ENCODE measurements at places on chromosomes 6 and 20.

DNA sequence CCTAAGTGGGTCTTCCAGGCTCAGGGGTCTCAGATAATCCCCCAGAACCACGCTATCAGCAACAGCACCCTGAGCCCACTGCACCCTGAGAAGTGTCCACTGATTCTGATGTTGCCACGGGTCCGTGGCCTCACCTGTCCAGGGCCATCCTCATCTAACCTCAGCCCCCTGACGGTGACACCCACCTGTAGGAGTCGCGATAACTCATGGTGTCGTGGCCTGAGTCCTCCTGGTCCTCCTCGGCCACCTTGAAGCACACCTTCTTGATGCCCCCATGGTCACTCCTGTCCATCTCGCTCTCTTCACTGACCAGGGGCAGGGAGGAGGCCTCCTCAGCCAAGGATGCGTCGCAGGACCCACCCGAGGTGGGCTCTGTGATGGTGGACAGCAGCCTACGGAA lies 182.1 kb downstream of the PREX1 start:
- no peak for DNase-seq

GRCh38 chr20:60540591-60540990 lies 582.4 kb downstream of the CDH26 start:
- no peak for DNase-seq

DNA sequence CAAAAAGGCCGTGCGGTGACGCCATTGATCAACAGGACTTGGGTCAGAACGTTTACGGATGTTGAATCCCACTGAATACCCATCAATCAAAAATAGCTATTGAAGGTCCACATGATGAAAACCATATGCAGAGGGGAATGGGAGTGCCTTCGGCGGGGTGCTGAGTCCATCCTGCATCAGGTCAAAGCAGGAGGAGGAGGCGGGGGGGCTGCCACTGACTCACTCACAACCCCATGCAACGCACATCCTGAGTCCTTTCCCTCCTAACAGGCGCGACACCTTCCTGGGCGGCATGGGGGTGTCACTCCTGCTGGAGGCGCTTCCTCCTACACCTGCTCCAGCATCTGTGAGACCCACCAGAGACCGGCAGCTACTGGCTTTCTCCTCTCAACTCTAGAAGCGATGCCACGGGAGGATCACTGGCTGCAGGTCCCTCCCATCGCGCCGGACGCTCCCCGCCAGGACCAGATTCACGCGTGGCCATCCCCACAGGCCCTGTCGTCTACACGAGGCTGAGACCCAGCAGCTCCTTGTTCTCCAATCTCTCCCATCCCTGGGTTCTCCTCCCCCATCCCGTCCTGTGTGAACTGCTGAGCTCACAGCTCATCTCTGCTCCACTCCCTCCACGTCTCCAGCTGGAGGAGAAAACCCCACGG lies 170.6 kb upstream of the THBS2 start:
- no peak for DNase-seq

DNA sequence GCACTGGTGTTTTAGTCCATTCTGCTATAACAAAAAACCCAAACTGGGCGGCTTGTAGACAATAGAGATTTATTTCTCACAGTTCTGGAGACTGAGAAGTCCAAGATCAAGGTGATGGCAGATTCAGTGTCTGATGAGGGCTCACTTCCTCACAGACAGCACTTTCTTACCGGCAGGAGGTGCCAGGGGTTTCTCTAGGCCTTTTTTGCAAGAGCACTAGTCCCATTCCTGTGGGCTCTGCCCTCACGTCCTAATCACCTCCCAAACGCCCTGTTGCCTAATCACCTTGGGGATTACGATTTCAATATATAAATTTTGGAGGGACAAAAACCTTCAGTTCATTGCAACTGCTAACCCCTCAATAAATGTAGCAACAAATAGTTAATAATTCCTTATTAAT lies 140.0 kb upstream of the SGK1 start:
- DNase-seq = no peak

DNA sequence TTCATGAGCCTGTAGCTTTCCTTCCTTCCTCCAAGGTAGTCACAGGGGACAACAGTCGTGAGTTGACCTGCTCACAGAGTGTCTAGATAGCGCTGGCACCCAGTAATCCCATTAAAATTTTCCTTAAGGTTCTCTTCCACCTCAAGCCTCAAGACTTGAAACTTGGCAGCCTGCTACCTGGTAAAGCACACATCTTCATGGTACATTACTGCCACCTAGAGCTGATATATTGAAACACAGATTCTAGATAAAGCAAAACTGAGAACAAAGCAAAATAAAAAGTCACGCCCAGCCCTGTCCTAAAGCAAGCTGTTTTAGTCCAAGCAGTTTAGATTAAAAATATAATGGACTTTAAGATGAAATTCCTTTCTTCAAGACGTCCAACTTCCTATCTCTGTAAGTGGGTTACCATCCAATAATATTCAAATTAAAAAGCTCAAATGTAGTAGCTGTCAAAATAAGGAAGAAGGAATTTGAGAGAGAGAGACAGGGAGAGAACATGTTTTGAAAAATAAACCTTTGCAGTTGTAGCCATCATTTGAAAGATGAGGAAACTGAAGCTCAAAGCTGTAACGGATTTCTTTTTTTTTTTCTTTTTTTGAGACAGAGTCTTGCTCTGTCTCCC lies 50.7 kb upstream of the CD83 start:
- DNase-seq = no peak

DNA sequence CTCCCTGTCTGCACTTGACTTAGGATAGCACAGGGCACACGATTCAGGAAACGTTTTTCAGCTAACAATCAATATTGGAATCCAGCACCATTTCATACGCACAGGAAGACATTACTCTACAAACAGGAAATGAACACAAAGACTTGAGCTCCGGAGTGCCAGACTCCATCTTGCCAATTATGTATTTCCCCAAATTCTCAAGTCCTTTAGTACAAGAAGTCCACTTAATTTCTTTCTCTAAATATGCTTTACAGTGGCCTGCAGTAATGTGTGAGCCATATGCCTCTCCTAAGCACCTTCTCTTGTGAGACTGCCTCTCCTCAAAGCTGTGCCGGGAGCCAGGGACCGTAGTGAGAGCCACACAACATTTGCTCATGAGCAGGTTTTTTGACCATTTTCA lies 168.2 kb downstream of the THBS2 start:
- DNase-seq = no peak

- DNase-seq = no peak
Measured at GRCh38 chr6:16488813-16489212, 250.4 kb downstream of the GMPR start.

DNA sequence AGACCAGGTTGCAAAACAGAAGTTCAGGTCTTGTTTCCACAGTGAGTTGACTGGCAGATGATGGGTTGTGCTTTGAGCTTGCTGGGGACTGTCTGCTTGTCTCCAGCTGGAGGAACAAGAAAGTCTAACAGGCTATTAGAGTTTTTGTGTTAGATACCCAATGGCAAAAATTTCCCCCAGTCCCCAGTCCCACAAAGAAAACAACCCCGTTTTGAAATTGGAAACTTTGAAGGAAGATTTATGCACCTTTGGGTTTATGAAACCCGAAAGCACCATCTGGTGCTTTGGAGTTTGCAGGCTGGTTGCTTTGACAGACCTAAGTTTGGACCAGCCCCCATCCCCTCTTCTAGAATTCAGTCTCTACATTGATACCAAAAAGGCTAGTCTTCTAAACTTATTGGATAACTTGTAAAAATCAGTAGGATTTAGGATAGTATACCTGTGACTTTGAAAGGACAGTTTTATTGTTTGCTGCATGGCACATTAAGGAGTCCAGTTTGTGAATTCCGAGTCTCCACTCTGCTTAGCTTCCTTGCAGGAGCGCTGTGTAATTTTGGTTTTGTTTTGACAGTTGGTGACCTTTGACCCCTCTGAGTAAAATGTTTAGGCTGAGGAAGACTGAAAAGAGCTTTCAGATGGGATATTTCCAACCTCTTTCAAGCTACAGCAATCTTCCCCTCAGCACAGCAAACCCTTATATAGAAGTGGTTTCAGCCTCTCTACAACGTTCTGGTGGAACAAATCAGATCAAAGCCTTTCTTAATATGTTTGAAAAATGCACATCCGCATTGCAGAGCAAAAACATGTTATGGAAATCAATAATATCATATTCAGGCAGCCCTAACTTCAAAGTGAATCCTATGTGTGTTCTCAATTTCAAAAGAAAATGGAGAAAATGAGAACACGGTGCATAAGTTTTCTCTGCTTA lies 25.5 kb upstream of the PRL start:
- DNase-seq = no peak

DNA sequence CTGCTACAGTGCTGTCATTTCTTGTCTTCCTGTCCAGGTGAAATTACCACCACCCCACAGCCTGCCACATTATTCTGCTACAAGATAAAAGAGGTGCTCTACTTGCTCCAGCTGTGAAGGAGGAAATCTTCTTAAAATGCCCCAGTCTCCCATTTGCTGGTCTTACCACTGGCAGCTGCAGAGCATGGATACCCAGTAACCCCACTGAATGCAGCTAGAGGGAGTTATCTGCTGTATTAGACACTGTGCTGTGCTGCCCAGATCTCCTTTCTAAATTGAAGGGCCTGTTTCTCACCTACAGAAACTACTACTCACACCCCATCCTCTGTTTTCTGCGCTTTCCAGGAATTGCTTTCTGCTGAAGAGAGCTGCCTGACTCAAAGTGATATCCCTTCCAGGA lies 517.8 kb downstream of the PKHD1 start:
- no peak for DNase-seq

DNA sequence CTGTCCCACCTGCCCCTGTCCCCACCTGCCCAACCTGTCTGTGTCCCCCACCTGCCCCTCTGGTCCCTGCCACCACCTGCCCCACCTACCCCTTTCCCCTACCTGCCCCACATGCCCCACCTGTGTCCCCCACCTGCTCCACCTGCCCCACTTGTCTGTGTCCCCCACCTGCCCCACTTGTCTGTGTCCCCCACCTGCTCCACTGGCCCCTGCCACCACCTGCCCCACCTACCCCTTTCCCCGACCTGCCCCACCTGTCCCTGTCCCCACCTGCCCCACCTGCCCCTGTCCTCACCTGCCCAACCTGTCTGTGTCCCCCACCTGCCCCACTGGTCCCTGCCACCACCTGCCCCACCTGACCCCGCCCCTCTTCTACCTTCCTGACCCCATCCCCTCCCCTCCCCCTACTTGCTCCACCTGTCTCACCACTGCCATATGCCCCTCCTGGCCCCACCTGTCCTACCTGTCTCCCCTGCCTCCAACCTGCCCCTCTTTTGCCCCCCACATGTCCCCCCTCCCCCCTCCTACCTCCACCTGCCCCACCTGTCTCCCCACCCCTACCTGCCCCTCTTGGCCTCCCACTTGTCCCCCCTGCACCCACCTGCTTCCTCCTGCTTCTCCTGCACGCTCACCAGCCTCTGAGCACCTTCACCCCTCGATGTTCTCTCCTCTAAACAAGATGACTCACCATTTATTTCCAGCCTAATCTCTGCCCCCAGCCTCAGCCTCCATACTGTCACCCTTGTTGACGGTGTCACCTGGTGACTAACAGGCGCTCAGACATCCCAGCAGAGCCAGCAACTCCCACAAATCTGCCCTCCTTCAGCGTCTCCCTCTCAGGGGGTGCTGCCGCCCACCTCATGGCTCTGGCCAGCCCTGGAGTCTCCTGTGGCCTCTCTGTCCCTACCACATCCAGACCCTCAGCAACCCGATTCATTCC lies 5.6 kb upstream of the MYT1 start:
- no peak for DNase-seq

DNA sequence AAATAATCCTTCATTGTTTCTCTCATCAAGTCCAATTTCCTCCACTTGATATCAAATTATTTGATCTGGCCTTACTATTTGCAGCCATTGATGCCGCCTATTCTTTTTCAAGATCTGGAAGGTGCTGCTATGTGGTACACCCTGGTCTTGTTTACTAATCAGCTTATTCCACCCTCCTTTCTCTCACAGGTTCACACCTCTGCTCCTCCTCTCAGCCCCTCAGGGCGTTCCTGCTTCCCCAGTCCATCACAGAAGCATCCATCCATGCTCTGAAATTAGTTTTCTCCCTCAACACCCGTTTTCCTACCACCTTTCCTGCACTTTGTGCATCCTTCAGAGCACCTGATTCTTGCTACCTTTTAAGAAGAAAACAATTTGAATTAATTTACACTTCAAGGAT lies 183.6 kb downstream of the EPHA7 start:
- no peak for DNase-seq

GRCh38 chr20:39893003-39893685 lies 795.9 kb downstream of the MAFB start:
- DNase-seq = no peak

DNA sequence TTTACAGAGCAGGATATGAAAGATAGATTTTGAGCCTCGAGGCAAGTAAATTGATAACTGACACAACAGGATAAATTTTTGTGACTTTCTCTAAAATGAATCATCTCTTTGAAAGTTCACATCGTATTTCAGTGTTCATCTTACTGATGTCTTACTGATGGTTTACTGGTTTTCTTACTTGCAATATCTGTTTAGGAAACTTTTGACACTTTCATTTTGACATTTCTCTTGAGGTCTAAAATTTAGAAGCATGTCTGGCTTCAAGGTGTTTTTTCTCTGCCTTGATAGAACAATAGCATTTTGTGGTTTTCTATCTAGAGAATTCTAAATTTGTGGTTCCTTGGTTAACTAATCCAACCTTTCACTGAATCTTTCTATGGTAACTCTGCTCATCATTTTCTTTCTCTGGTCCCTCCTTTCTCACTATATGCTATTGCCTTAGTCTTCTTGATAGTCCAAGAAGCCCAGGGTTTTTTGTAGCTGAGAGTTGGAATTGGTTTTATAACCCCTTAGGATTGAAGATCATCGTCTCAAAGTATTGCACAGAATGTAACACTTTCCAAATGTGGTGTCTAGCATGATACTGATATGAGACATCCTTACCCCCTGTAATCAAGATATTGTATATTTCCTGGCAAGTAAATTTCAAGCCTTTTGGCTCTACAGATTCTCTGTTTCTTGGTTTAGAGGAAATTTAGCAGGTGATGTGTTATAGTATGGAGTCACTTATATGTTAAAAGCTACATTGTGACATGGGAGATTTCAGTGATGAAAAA lies 98.7 kb downstream of the RNF144B start:
- DNase-seq = no peak

DNA sequence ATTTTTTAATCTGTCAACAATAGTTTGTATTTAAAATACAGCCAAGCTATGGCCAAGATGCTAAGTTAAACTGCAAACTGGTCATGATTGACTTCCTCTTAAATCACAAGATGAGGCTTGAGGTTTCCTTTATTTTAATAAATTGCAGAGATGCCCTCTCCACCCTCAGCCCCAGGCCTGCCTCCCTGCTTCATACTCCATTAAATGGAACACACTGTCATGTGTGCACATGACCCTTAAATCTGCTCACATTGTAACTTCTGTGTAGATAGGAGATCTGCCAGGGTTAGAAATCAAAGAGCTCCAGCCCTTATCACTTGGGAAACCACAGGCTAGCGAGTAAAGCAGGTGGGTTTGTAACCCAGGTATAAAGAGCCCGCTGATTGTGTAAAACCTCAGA lies 20.8 kb downstream of the DUSP22 start:
- DNase-seq = no peak

DNA sequence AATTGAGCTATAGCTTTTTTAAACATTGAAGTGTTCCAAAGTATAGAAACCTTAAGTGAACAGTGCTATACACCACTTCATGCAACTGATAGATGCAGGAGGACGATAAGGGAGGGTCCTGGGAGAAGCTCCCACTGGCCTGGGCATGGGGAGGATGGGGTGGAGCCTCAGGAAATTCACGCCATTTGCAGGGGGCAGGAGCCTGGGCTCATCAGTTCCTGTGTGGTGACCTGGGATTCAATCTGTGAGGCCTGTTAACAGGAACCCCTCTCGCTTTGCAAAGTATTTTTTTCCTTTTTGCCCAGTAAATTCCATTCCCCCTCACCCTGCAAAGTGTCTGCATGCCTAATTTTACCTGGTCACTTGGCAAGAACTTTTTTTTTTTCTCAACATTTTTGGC lies 11.0 kb upstream of the ASCC3 start:
- DNase-seq = no peak
